CMK (cell line): ENCODE measurements at places on chromosomes 13 and 19.

GRCh38 chr13:100129605-100130004 is 40.7 kb downstream of the PCCA start:
- peak; percentile 14 for DNase-seq

- peak; percentile 79 for DNase-seq
Observed at GRCh38 chr19:4089400-4089908, 22.8 kb upstream of the ZBTB7A start.

GRCh38 chr13:110242615-110243014 is 64.3 kb downstream of the COL4A1 start:
- no peak for DNase-seq

GRCh38 chr13:38350114-38350617 is 515 bp downstream of the UFM1 start:
- no peak for DNase-seq

- no peak for DNase-seq
Observed at GRCh38 chr19:15136234-15136954, 29.2 kb downstream of the SYDE1 start.

DNA sequence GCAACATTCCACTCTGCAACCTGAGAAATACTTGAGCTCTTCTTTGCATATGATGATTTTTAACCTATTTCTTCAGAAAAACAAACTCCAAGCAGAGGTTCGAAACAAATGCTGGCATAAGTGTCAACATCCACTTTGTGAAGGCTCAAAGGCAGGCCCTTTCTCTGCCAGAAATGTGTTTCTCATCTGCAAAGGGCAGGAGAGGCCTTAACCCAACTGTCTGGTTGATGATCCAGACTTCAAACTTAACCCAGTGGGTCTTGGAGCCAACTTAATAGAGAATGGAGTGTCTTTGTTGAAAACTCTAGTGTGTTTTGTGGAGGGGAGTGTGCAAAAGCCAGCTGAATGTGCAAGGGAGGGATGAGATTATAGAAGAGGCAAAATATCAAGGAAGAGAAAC is 28.3 kb upstream of the ZNF507 start:
- no peak for DNase-seq

- no peak for DNase-seq
Observed at GRCh38 chr13:45847554-45848224, 3.9 kb downstream of the SIAH3 start.
